NCI-H226 (cell line): ENCODE measurements at places on chromosomes 13 and 19.

DNA sequence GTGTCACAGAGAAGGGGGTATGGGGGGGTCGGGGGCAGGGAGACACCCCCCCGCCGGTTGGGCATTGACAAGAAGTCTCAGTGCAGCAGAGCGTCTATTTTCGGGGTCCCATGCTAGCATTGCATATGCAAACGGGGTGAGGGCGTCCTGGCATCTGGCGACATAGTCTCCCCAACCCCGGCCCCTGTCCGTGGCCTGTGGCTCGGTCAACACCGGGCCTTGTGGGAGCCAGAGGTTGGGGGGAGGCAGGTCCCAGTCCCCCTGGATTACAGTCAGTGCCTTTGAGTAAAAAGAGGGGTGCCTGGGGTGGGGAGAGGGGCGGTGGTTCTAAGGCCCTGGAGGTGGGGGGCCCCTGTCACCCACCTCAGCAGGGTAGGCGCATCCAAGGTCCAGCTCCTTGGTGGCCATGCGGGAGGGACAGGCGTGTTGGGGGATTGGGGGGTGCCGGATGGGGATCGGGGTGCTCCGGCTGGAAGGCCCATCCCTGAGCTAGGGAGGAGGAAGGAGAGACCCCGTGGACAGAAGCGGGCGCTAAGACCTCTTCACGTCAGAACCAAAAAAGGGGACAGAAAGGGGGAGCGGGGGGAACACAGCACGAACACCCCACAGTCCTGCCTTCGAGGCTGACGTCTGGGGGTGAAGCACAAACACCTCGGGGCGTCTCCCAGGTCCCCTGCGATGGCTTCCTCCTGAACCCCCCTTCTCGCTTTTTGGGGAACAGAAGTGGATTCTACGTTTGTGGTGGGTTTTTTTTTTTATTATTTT, 20.9 kb downstream of the ZBTB7A start:
- DNase-seq, result no peak

GRCh38 chr19:9848060-9848459, 12.9 kb downstream of the PIN1 start:
- DNase-seq, result no peak

- DNase-seq, result no peak
These were observed 1.0 kb downstream of the SCN1B start for GRCh38 chr19:35031072-35031881.

GRCh38 chr19:8355631-8356402, 8.1 kb upstream of the ANGPTL4 start:
- peak; percentile 89 for DNase-seq

DNA sequence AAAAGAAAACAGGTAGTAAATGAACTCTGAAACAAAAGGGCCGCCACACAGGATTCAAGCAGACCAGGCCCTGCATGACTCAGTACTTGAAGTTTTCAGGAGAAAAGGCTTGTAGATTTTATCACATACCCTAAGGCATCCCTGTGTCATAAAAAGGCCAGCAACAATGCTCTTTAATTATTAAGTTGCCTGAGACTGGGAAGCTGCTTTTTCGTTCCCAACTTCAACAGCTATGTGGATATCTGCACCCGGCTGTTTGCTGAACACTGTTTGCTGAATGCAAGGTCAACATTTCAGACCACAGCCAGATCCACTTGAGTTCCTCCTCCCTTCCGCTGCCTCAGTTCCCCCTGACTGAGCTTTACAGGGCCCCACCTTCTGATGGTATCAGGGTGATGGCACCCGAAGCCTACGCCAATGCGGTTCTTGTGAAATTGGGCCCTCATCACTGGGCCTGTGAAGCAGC, 6.1 kb upstream of the ECH1 start:
- DNase-seq, result no peak

- no peak for DNase-seq
These were observed 5.7 kb downstream of the WDR62 start for GRCh38 chr19:36060430-36060829.

DNA sequence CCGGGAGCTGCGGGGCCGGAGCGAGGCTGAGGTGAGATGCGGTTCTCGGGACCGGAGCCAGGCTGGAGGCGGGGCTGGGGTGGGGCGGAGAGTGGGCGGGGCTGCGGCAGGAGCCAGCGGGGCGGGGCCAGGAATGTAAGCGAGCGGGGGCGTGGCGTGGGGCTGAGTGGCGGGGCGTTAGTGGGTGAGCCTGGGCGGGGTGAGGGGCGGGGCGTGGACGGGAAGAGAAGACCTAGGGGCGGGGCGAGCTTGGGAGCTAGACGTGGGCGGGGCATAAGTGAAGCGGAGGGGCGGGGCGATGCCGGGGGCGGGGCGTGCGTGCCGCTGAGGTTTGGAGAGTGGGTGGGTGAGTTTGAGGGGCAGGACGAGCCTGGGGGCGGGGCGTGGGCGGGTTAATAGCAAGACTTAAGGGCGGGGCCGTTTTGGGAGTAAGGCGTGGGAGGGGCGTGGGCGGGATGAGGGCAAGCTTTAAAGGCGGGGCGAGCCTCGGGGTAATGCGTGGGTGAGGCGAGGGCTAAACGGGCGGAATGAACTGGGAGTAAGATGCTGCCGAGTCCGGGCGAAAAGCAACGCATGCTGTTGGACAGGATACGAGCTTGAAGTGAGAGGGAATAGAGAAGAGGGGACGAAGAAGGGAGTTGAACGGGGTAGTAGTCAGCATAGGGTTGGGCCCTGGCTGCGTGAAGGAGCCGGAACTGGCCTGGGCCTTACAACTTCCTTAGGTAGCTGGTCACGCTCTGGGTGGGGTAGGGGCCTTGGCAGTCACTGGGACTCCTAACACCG, 572 bp downstream of the SNAPC2 start:
- peak; percentile 85 for DNase-seq

- no peak for DNase-seq
These were observed 31.4 kb upstream of the GJB6 start for GRCh38 chr13:20263393-20264044.
